ENCODE measurements at places on chromosomes 4 and X.
A peak's percentile ranks its signal among the peaks of the same experiment; 100 is the strongest.

DNA sequence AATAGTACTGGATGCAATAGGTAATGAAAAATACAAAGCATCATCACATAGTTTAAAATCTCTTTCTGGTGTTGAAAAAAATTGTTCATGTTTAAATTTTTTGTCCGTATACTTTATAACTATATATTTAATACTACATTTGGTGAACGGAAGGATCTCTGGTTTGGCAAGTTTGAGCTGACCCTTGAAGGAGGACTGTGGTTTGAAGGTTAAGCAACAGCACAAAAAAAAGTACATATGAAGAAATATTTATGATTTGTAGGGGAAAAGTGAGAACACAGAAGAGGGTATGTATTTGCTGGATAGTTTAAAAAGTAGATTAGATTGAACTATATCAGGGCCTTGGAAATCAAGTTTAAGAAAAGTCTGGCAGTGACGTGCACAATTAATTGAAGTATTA, 13.3 kb downstream of the SRP72 start:
- no peak for DNase-seq

DNA sequence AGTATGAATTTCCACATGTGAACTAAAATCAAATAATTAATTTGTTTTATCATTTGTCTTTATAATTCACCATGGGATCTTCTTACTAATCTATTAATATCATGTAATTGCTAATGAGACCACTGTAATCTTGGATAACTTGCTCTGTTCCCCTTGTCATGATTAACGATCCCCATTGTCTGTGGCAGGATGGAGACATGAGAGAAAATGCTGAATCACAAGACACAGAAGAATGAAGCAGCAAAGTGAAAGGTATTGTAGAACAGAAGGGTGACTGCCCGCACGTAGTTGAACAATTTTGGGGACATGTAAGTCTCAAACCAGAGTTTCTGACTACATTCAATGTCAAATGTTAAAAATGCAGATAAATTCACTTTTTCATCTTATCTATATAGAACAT, 135.2 kb downstream of the EPHA5 start:
- DNase-seq = no peak

DNA sequence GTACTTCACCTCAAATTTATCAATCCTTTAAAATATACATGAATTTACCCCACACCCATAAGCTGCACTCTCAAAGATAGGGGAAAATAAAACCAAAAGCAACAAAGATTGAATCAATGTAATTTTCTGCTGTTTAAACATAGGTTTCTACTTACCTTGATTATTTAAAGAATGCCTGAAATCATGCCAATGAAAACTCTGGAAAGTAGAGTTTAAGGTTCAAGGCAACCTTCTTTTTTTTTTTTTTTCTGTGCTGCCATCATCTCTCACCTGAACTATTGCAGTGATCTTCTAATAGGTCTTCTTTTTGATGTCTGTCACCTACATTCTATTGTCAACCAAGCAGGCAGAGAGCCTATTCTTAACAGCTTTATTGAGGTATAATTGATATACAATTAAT, 682.1 kb downstream of the IL1RAPL1 start:
- no peak for DNase-seq

DNA sequence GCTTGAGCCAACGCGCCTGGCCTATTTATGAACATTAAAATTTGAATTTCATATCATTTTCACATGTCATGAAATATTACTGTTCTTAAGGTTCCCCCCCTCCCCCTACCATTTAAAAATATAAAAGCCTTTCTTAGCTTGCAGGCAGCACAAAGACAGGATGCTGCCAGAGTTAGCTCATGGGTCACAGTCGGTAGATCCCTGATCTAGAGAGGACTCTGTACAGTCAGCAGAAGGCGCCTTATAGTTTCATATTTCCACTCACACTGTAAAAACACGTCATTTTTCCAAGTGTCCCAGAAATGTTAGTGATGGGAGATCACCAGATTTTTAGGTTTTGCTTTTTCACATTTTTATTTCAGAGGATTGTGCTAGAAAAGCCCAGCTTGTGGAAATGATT, 12.2 kb downstream of the NOCT start:
- no peak for DNase-seq

GRCh38 chr4:18007625-18008024, 13.9 kb downstream of the LCORL start:
- no peak for DNase-seq

GRCh38 chr4:113407409-113407808, 354.1 kb downstream of the CAMK2D start:
- no peak for DNase-seq

DNA sequence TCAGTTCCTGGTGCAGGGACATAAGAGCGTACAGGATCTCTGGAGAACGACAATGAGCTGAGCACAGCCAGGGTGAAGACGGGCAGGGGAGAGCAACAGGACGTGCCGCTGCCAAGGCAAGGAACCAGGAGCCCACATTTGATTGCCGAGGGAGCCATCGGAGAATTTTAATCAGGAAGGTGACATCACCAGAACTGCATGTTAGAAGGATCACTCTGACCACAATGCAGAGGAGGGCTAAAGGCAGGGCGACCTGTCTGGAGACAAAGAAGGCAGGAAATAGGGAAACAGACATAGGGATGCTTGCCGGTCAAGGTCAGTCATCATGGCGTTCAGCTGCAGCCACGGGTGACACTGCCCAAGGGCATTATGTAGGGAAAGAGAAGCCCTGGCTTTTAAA, 81.4 kb downstream of the RBM47 start:
- no peak for DNase-seq

DNA sequence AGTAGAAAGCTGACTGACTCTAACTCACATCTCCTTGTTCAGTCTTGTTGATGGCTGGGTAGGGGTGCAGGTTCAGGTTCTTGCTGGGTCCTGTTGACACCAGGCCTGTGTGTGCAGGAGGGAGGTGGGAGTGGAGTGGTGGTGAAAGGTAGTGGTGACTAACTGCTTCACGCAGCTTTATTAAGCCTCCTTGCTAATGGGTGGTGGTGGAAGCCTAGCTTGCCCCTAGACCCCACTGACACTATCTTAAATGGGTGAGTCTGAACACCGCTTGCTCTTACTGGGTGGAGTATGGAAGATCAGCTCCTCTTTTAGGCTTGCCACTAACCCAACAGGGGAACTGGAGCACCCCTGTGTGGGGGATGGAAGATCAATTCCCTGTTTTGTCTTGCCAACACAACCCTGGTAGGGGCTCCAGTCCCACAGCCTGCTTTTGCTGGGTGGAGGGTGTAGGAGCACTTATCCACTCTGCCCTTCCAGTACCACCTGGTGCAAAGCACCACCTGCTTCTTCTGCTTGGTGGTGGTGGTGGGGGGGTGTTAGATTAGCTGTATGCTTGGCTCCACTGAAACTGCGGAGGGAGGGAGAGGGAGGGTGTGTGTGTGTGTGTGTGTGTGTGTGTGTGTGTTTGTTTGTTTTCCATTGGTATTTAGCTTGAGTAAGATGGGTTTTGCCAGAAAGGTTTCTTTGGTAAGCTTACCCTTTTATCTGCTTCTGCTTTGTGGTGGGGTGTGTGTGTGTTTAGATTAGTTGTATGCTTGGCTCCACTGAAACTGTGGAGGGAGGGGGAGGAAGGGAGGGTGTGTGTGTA, 25.6 kb downstream of the KDM6A start:
- DNase-seq = peak; percentile 12

DNA sequence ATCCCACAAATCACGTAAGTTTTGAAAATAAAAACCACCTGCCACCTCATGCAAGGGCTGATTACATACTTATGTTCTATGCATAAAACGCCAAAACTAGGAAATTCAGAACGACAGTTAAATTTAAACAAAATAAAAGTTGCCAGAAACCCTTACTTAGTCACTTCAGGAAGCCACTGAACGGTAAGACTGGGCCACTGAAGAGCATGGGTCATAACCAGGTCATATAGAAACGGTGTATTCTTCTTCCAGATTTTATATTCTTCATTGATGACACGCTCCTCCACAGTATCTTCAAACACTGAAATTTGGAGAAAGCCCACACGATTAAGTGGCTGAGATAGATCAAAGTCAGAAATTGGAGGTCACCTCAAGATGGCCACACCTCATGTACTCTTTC, 1.2 kb downstream of the RBBP7 start:
- DNase-seq = peak; percentile 17

DNA sequence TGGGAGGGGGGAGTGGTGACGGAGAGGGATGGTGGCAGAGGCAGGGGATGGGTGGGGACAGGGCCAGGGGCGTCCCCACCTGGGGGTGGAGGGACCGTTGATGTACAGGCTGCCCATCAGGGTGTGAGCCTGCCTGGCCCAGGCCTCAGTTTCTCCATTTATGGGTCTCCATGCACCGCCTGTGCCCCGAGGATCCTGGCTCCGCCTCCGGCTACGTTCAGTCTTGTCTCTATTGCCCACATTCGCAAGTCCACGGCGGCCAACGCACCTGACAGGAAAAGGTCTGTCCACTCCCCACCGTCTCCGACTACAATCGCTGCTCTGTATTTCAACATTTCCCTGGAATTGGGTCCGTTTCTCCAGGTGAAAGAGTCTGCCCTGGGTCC, 96.3 kb upstream of the NKX1-1 start:
- peak; percentile 21 for DNase-seq
